Hindlimb muscle (tissue), 1 donor: ENCODE measurements at places on chromosomes 5 and 9.

- DNase-seq, result no peak
These were observed 56.7 kb upstream of the ACTBL2 start for GRCh38 chr5:57539281-57539701.

- DNase-seq, result no peak
These were observed 185.3 kb upstream of the WWC1 start for GRCh38 chr5:168106008-168106761.

DNA sequence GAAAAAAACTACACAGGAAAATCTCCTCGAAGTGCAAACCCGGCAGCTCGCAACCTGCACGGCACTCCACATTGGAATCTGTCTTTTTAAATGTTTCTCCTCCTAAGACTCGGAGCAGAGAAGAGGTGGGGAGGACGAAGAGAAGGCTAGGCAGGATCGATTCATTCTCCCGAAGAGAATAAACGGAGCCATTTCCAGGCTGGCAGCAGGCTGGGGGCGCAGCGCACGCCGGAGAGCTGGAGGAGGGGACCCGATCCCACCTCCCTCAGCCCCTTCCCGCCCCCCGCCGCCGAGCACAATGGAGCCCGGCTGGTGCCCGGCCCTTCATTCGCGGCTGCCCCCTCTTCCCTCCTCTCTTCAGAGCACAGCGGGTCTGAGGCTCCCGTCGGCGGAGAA, 628 bp downstream of the HOMER1 start:
- DNase-seq, result no peak

DNA sequence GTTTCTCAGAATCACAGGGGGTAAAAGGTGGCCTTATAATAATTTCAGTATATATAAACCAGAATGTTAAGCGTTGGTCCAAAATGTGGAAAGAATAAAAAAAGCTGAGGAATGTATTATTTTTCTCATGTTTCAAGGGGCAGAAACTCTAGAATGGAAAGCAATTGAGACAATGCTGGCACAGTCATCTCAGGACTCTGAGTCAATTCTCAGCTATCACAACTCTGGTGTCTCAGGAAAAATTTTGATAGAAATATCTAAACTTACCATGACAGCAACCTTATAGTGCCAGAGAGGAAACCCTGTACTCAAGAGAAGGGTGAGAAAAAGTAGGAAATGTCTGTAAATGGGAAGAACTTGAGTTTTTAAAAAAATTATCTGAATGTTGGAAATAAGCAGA, 1189.4 kb upstream of the NUDT12 start:
- no peak for DNase-seq

DNA sequence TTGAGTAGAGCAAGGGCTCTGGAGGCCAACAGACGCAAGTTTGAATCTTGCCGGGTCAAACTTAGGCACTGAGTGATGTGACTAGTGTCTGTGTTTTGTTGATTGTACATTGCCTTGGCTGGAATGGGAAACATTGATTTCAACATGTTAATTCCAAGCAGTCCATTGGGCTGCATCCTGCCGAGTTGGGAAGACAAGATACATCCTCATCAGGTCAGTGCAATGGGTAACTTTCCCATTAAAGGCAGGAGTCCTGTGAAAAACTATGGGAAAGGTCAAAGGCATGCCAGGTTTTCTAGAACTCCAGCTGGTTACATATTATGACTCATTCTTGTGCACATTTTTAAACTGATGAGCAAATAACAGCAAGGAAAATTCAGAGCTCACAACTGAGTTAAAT, 126.5 kb upstream of the ABCA1 start:
- DNase-seq, result no peak

- no peak for DNase-seq
These were observed 121.6 kb upstream of the LIFR start for GRCh38 chr5:38678076-38678475.

- DNase-seq, result no peak
These were observed 9.3 kb upstream of the SCGB3A1 start for GRCh38 chr5:180600554-180601041.

DNA sequence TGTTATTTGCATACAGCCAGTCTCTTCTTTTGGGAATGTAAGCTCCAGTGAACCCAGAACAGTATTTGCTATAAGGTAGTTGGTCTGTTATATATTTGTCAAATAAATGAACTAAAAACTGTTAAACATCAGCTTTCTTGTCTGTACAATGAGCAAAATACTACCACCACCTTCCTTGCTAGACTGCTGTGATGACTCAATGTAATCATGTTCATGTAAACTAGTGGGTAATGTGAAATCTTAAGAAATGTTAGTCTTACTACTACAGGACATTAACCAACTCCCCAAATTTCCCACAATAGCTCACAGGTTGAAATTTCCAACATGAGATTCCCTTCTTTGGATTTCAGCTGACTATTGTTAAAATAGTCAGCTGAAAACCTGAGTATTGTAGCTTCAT, 176.1 kb downstream of the TRPM3 start:
- DNase-seq, result no peak

- no peak for DNase-seq
These were observed 50.8 kb downstream of the GSN start for GRCh38 chr9:121318631-121319382.

DNA sequence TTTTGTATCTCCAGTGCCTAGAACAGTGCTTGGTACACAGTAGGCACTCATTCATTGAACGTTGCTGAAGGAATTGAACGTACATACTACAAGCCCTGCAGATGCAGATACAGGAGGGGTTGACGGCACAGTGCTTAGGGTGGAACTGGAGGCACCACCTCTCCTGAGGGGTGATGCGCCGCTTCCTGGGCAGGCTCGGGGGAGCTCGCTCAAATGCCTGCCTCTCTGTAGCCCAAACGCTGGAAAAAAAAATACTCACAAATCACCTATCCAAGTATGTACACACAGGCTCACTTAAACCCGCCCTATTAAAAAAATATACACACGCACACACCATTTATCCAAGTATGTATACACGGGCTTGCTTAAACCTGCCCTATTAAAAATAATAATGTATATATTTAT, 536 bp upstream of the COMMD10 start:
- peak; percentile 8 for DNase-seq

DNA sequence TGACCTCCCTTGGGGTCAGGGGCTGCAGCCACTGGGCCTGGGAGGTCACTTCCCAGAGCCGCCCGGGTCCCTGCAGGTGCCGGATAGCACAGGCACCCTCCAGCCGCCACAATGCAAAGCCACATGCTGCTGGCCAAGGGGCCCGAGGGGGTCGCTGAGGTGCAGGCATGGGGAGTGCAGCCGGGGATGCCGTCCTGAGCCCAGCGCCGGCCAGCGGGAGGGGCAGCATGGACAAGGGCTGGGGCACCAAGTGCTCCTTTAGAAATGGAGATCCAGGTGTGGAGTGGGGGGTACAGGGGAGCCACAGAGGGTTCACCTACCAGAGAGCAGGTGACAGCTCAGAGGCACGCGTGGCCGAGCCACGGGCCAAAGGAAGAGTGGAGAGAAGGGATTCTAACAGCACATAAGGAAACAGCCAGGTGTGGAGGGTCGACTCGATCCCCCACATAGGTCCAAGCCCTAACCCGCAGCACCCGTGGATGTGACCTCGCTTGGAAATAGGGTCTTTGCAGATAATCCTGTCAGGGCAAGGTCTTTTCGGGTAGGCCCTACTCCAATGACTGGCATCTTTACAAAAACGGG, 24.7 kb downstream of the ZDHHC11B start:
- no peak for DNase-seq

DNA sequence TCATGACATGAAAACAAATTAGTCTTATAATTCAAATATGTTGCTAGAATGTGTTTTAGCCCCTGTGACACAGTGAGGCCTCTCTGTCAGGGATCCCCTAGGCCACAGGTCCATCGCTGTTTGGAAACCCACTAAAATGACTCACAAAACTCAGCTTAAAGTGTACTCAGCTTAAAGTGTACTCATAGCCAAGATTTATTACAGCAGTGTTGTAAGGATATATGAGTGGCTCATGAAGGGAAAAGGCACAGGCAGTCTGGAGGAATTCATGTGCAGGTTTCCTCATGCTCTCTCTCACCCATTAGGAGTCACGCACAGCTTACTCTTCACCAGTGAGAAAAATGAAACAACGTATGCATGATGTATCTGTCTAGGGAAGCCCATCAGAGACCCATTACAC, 24.4 kb upstream of the TGFBI start:
- DNase-seq, result no peak

- DNase-seq, result no peak
These were observed 355.9 kb downstream of the ADAMTS6 start for GRCh38 chr5:65125591-65126541.

GRCh38 chr5:135276151-135276550, 122.9 kb downstream of the MACROH2A1 start:
- DNase-seq, result no peak

DNA sequence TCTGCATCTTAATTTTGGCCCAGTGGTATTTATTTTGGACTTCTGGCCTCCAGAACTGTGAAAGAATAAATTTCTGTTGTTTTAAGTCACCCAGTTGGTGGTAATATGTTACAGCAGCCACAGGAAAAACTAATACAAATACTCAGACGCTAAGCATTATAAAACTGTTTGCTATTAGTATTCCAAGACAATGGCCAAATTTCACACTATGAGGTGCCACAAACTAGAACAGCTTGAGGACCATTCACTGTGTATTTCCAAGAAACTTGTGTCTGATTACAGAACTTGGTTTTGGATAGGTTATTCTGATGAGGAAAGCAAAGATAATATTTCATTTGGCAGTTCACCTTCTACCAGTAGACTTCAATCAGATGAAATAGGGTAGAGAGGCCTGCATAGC, 16.3 kb upstream of the ISOC1 start:
- no peak for DNase-seq

DNA sequence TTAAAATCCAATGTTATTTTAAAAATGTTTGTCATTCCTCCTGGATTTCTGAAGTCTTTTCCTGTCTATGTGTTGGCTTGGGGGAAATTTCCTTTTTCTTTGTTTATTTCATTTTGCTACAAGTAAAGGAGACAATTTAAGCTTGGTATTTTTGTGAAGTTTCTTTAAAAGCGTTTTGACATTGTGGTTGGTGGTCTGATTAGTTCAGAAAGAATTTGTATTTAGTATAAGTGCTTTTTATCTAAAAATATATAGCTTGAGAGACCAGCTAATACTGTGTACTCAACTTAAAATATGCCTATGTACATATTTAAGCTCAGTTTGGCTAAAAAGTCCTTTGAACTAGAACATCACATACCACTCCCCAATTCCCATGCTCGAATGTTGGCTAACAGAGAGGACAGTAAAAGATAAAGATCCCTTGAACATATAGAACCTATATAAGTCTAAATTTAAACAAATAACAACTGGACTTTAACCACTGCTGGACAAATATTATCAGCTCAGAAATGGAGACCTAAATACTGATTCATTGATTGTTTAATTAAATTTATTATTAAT, 237.6 kb downstream of the TLE4 start:
- no peak for DNase-seq

- DNase-seq, result no peak
These were observed 11.0 kb downstream of the ADRB2 start for GRCh38 chr5:148837383-148837782.

DNA sequence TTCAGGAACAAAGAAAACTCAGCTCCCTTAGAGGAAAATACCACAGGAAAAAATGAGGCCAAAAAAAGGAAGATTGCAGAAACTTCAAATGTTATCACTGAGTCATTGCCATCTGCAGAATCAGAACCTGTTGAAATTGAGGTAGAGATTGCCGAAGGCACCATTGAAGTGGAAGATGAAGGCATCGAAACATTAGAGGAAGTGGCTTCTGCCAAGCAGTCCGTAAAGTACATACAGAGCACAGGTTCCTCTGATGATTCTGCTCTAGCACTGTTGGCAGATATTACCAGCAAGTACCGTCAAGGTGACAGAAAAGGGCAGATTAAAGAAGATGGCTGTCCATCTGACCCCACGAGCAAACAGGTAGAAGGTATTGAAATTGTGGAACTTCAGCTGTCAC, 30.8 kb upstream of the NIM1K start:
- no peak for DNase-seq

GRCh38 chr9:109371374-109371773, 50.5 kb upstream of the EPB41L4B start:
- DNase-seq, result no peak

DNA sequence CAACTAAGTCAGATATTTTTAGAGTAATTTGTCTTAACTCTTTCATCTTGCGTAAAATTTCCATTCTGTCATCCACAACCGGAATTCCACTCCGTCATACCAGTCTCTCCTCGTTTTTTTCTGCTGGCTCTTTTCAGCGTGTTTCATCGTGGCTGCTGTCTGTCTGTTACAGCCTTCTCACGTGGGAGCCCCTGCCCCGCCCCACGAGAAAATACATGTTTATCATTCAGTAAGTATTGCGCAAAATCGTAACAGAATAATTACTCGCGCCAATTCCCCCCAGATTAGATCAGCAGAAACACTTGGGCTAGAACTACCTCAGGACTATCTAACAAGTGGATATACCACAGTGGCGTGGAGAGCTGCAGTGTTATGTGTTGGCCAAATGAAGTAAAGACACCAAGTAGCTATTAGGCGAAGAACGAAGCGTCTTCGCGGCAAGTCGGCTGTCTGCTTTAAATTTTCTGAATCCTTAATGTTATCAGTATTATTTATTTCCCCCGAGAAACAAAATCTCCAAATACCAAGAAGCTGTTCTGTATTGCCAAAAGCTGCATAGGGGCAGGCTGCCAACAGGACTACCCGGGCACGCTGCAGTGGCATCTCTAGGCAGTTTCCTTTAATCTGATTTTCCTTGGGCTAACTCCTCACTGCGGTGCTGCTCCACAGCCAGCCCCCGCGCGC, 566 bp upstream of the FOCAD start:
- DNase-seq, result peak; percentile 35

GRCh38 chr5:69007726-69008368, 86.0 kb upstream of the SLC30A5 start:
- peak; percentile 56 for DNase-seq

- peak; percentile 61 for DNase-seq
These were observed 94.9 kb upstream of the MINAR2 start for GRCh38 chr5:129653057-129653375.

GRCh38 chr5:161274951-161275350, 271.6 kb downstream of the GABRB2 start:
- DNase-seq, result no peak

GRCh38 chr9:36029765-36030528, 6.8 kb upstream of the RECK start:
- DNase-seq, result no peak

DNA sequence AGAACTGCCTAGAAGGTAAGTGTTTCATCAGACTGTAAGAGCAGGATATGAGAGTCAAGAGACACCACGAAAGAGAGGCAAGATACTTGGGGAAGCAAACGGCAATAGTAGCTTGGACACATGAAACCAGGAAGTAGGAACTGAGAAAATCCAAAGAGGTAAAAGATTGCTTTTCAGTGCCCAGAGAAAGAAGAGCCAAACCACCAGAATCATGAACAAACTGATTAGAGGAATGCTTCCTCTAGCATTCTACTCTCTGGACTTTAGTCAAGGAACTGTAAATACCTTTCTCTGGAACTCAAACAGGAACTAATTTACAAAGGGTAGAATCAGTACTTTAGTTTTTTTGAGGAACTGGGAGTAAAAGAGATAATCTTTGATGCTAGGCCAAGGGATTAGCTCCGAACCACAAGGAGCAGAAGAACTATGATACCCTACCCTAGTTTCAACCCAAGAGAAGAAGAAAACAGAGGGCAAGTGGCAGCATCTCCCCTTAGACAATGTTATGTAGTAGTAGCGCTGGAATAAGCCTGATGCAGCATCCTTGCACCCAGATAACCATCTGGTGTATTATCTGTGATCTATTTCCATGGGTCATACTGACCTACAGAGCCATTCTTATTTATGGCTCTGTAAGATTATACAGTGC, 41.3 kb downstream of the EFCAB9 start:
- peak; percentile 7 for DNase-seq
